ENCODE measurements at places on chromosomes 7 and 10. TPM values are rescaled to one million over a fixed set of nuclear protein-coding genes. Genes with fewer than 3 reads are reported as not detected.

DNA sequence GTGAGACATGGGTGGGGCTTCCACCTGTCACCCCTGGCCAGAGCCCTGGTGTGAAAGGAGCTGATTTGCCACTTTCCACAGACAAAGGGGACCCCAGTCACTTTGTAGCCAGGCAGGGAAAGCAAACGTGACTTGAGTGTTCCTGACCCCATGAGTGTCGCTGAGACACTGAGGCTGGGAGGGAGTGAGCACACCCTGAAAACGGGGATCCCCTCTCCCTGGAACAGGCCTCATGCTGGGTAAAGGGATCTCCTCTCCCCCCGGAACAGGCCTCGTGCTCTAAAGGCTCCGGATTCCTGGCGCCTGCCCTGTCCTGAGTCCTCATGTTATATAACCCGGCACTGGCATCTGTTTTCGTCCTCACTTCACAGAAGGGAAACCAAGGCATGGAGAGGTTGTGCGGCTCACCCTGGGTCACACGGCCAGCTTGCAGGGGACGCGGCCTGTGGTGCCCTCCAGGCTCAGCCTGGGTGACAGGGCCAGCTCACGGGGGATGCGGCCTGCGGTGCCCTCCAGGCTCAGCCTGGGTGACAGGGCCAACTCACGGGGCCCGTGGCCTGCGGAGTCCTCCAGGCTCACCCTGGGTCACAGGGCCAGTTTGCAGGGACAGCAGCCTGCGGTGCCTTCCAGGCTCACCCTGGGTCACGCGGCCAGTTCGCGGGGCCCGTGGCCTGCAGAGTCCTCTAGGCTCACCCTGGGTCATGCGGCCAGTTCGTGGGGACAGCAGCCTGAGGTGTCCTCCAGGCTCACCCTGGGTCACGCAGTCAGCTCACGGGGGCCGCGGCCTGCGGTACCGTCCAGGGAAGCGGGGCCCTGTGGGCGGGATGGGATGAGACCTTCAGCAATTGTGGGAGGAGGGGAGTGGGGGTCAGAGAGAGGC is 104.7 kb downstream of the PDGFA start:
- no peak for DNase-seq

- no peak for DNase-seq
Measured at GRCh38 chr7:48976253-48976652, 51.9 kb downstream of the CDC14C start.

IFIT3 gene
- 8.9 TPM for total RNA-seq

ELFN1 gene
- 0.36 TPM for total RNA-seq

DNA sequence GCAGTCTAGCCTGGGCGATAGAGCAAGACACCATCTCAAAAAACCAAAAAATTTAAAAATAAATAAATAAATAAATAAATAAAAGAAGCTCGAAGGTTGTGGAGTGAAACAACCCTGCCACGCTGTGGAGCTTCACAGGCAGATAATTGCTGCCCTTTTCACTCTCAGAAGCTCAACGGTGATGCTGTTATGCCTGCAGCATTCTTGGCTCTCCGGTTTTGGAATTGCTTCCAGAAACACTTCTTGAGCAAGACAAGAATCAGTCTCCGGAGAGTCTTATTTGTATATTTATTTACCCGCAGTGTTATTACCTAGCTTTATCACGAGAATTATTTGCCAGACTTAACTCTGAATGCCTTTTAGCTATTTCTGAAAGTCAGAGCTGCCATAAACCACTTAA is 40.5 kb upstream of the UBE2H start:
- DNase-seq = no peak

DNA sequence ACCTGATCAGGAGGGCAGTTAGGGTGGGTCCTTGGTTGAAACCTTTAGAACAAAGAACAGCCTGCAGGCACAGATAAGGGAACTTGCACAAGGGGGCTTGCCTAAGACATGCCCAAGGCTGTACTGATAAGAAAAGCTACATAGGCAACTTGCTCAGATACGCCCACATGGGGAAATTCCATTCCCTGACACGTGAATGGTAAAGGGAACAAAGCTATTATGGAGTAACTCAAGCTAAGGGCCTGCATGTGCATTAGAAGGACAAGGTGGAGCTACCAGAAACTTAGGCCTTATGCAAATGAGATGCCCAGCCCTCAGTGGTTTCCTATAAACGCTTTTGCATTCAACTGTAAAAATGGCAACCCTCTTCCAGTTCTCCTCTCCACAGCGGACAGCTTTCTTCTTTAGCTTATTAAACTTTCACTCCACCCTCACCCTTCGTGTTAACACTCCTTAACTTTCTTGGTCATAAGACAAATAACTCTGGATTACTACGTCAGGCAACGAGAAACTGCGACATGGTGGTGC is 1192.1 kb upstream of the CELF2 start:
- no peak for DNase-seq

GRCh38 chr10:5540080-5540479 is 15.3 kb downstream of the CALML3 start:
- no peak for DNase-seq

DNA sequence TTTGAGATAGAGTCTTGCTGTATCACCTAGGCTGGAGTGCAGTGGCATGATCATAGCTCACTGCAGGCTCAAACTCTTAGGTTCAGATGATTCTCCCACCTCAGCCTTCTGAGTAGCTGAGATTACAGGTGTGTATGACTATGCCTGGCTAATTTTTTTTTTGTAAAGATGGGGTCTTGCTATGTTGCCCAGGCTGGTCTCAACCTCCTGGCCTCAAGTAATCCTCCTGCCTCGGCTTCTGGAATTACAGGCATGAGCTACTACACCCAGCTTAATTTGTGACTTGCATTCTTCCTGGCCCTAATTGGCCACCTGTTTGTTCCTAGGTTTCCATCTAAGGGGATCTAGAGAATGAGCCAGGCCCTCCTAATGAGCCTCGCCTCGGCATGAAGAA is 9.3 kb downstream of the ARHGAP22 start:
- DNase-seq = no peak

Measured in gastrocnemius medialis (tissue), 4 donors.